Kidney (tissue), 22 donors: ENCODE measurements at places on chromosomes 3 and 15. TPM values are rescaled to one million over a fixed set of nuclear protein-coding genes. Genes with fewer than 3 reads are reported as not detected.

SGO1 gene
- 0.72 TPM for total RNA-seq

RAD54L2 gene
- 29.5 TPM for total RNA-seq

CPNE9 gene
- 0.16 TPM for total RNA-seq

- H3K27ac ChIP-seq: no peak overlapping the region
- peaks cover 5% of the 10 kb centered on the region for H3K4me1 ChIP-seq
- no peak overlapping the region for H3K4me3 ChIP-seq
- no peaks in the 10 kb centered on the region for H3K27me3 ChIP-seq
- no peak for DNase-seq
Observed at GRCh38 chr3:100073049-100073713, 41.1 kb downstream of the FILIP1L start.

- no peaks in the 10 kb centered on the region for H3K27me3 ChIP-seq
- H3K4me3 ChIP-seq: no peak overlapping the region
- H3K4me1 ChIP-seq: peaks cover 16% of the 10 kb centered on the region
- no peak overlapping the region for H3K27ac ChIP-seq
- H3K36me3 ChIP-seq: no peaks in the 10 kb centered on the region
- DNase-seq: no peak
Observed at GRCh38 chr3:188400494-188401243, 246.7 kb downstream of the LPP start.
